ENCODE measurements at places on chromosomes 2 and 18. TPM values are rescaled to one million over a fixed set of nuclear protein-coding genes. Genes with fewer than 3 reads are reported as not detected.

The ZNF512 gene
- total RNA-seq = 14.1 TPM

- no peak overlapping the region for H3K4me3 ChIP-seq
- no peaks in the 10 kb centered on the region for H3K36me3 ChIP-seq
- no peak overlapping the region for H3K27ac ChIP-seq
- no peaks in the 10 kb centered on the region for H3K27me3 ChIP-seq
- peaks cover 4% of the 10 kb centered on the region for H3K4me1 ChIP-seq
Observed at GRCh38 chr18:67302043-67302442, 214.5 kb downstream of the DSEL start.

DNA sequence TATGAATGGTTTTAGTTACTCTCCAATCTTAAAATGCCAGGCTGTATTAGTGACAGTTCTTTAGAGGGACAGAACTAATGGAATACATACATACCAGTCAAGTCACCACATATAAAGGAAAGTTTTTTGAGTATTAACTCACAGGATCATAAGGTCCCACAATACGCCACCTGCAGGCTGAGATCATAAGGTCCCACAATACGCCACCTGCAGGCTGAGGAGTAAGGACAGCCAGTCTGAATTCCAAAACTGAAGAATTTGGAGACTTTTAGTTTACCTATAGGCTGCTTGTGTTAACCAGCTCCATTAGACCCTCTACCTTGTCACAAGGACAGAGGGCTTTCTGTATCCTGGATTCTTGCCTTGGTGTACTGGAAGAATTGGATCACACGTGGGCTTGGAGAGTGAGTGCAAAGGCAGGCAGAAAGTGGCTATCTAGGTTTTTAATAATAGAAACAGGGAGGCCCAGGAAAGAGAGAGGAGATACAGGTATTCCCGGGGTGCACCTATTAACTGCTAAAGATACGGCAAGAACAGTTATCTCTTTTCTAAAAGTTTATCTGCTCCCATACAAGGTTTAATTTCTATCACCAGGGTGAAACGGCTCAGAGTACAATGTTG lies 234.9 kb upstream of the CYRIA start:
- no peak overlapping the region for H3K27ac ChIP-seq
- no peaks in the 10 kb centered on the region for H3K4me1 ChIP-seq
- H3K36me3 ChIP-seq = no peaks in the 10 kb centered on the region
- H3K27me3 ChIP-seq = no peaks in the 10 kb centered on the region

DNA sequence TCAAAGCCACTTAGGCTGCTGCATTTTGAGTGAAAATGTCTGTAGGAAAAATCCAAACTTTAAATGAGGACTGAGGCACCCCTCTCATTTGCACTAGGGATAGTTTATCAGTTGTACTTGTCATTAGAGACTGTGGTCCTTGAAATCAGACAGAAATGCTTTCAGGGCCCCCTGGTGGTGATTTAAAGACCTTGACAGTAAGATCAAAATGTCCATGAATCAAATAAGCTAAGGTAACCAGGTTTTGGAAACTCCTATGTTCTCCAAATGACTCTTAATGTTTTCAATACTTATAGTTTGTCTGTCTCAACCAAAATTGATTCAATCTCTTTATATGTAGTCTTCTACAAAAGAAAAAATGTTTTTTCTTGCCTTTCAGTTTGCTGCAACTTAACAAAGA lies 28.8 kb upstream of the DDX18 start:
- peaks cover 3% of the 10 kb centered on the region for H3K27me3 ChIP-seq
- no peaks in the 10 kb centered on the region for H3K4me1 ChIP-seq
- no peak overlapping the region for H3K27ac ChIP-seq
- no peaks in the 10 kb centered on the region for H3K36me3 ChIP-seq

The STON1 gene
- total RNA-seq = 1.3 TPM

The CYP1B1 gene
- 0.17 TPM for total RNA-seq

DNA sequence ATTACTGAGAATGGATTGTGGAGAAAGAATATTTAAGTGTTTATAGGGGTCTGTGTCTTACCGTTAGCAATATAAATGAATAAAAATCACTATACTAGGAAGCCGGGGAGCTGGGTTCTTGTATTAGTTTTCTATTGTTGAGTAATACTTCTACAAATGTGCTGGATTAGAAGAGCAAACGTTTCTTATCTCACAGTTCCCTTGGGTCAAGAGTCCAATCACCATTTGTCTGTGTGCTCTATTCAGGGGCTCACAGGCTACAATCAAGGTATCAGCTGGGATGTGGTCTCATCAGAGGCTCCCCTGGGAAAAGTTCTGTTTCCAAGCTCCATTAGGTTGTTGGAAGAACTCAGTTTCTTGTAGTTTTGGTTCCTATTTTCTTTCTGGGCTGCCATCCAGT lies 790.9 kb downstream of the CNTNAP5 start:
- DNase-seq = no peak
- no peaks in the 10 kb centered on the region for H3K27me3 ChIP-seq
- H3K4me3 ChIP-seq = no peak overlapping the region
- no peak overlapping the region for H3K27ac ChIP-seq
- H3K36me3 ChIP-seq = no peaks in the 10 kb centered on the region

The SKOR2 gene
- not detected for total RNA-seq

DNA sequence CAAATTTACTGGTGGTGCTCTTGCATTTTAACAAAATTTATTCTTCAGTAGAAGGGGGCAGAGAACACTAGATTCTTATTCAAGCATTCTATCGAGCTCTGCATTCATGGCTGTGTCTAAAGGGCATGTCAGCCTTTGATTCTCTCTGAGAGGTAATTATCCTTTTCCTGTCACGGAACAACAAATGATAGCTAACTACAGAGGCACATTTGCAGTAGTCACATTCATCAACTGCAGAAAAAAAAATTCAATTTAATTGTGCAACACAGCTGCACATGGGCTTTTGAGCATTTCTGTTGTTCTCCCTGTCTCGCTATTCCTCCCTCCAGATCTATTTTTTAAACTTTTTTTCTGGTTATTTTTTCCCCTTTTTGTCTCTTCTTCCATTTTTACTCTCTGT lies 13.0 kb upstream of the DLX1 start:
- DNase-seq = no peak
- no peaks in the 10 kb centered on the region for H3K4me1 ChIP-seq
- no peak overlapping the region for H3K4me3 ChIP-seq
- H3K27ac ChIP-seq = no peak overlapping the region
- peaks cover 7% of the 10 kb centered on the region for H3K27me3 ChIP-seq
- no peaks in the 10 kb centered on the region for H3K36me3 ChIP-seq

- H3K27ac ChIP-seq = no peak overlapping the region
- H3K4me1 ChIP-seq = no peaks in the 10 kb centered on the region
- no peak overlapping the region for H3K4me3 ChIP-seq
- H3K36me3 ChIP-seq = no peaks in the 10 kb centered on the region
Observed at GRCh38 chr2:46804794-46805193, 110.8 kb downstream of the MCFD2 start.

The CKAP2L gene
- total RNA-seq = 0.50 TPM

The COLEC12 gene
- total RNA-seq = not detected

DNA sequence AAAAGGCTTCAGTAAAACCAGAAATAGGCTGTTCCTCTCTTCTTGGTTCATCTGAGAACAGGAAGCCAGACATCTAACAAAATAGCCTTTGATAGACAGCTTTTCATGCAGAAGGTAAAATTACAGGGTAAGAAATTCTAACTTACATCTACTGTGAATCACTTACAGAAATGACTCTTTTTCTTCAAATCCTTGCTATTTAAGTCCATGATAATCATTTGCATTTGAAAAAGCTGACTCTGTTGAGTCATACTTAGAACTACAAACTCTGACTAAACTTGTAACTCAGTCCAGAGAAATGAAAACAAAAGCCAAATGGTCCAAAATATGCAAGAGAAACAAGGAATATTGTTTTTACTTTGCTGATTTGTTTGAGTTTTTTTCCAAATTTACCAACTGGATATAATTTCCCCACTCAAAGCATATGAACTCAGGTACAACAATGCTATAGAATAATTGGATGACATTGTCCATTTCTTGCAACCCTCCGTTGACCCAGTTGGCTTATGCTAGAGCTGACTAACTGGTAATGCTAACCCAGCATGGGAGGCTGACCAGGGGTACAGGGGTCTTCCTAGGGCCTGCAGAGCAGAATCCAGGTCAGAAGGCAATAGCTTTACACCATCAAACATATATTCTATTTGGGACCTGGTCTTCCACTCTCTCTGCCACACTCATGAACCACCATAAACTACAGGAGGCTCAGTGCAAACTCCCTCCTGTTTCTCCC lies 18.8 kb upstream of the MREG start:
- H3K36me3 ChIP-seq = peaks cover 28% of the 10 kb centered on the region
- no peaks in the 10 kb centered on the region for H3K27me3 ChIP-seq
- H3K4me3 ChIP-seq = no peak overlapping the region
- DNase-seq = no peak
- H3K4me1 ChIP-seq = peaks cover 5% of the 10 kb centered on the region
- no peak overlapping the region for H3K27ac ChIP-seq

DNA sequence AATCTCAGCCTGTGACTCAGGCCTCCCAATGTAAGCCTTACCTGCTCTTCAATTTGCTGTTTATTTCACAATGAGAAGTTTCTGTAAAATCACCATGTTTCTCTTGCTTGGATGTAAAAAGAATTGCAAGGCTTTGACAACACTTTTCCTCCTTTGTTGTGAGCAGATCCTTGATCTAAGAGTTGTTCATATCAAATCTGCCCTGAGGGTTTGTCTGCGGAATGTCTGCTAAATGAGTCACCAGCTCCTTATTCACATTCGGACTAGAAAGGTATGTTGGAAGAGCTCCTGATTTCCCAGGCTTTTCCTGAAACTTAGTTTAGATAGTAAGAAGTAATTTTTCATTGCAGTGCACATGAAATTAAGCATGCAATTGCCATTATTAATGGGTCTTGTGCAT lies 268.2 kb upstream of the TCF4 start:
- no peak overlapping the region for H3K4me3 ChIP-seq
- no peaks in the 10 kb centered on the region for H3K27me3 ChIP-seq
- no peaks in the 10 kb centered on the region for H3K4me1 ChIP-seq
- no peak for DNase-seq

The GPR35 gene
- total RNA-seq = 7.2 TPM

The INPP5D gene
- total RNA-seq = 141 TPM

DNA sequence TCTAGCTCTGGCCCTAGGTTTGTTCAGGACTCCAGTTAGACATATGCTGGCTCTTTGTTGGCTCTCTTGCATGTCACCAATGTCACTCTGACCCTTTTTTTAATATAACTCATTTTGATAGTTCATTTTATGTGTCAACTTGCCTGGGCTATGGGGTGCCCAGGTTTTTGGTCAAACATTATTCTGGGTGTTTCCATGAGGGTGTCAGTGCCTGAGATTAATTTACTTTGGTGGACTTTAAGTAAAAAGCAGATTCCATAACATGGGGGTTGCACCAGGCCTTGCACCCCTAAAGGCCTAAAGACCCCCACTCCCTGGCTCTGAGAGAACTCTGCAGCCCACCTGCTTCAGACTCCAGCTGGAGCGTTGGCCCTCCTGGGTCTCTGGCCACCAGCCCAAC lies 48.1 kb upstream of the SNTG2 start:
- DNase-seq = no peak
- H3K27me3 ChIP-seq = peaks cover 5% of the 10 kb centered on the region
- no peaks in the 10 kb centered on the region for H3K4me1 ChIP-seq
- no peak overlapping the region for H3K27ac ChIP-seq
- H3K4me3 ChIP-seq = no peak overlapping the region

GRCh38 chr2:26849056-26849999 lies 1.4 kb downstream of the DPYSL5 start:
- no peak overlapping the region for H3K27ac ChIP-seq
- peaks cover 41% of the 10 kb centered on the region for H3K27me3 ChIP-seq
- H3K4me1 ChIP-seq = peaks cover 36% of the 10 kb centered on the region
- peak overlapping the region; percentile 41 for H3K4me3 ChIP-seq
- no peak for DNase-seq

The ANXA4 gene
- 5.3 TPM for total RNA-seq

GRCh38 chr2:226837787-226838603 lies 2.1 kb downstream of the RHBDD1 start:
- H3K4me3 ChIP-seq = no peak overlapping the region
- H3K27ac ChIP-seq = peak overlapping the region; percentile 99
- no peaks in the 10 kb centered on the region for H3K36me3 ChIP-seq
- DNase-seq = peak; percentile 59
- H3K27me3 ChIP-seq = no peaks in the 10 kb centered on the region
- peaks cover 46% of the 10 kb centered on the region for H3K4me1 ChIP-seq

- H3K4me3 ChIP-seq = no peak overlapping the region
- H3K27me3 ChIP-seq = peaks cover 20% of the 10 kb centered on the region
- no peaks in the 10 kb centered on the region for H3K36me3 ChIP-seq
- H3K27ac ChIP-seq = no peak overlapping the region
Observed at GRCh38 chr2:121075006-121075551, 209.9 kb downstream of the TFCP2L1 start.

- no peak for DNase-seq
- H3K27ac ChIP-seq = no peak overlapping the region
- H3K4me1 ChIP-seq = peaks cover 7% of the 10 kb centered on the region
Observed at GRCh38 chr2:171341394-171342066, 92.3 kb downstream of the METTL8 start.

The IL36B gene
- total RNA-seq = not detected

The NCKAP1 gene
- total RNA-seq = 2.4 TPM

The RGPD5 gene
- 283 TPM for total RNA-seq

Measured in CD4-positive, alpha-beta T cell (primary cell).